HCEC 1CT (cell line): ENCODE measurements at places on chromosomes 3 and 15.

GRCh38 chr3:194343561-194343893 lies 7.6 kb downstream of the CPN2 start:
- no peak for DNase-seq

GRCh38 chr3:141235661-141236171 lies 4.1 kb downstream of the PXYLP1 start:
- DNase-seq = no peak

GRCh38 chr3:141710888-141711616 lies 27.0 kb upstream of the RNF7 start:
- DNase-seq = peak; percentile 89

DNA sequence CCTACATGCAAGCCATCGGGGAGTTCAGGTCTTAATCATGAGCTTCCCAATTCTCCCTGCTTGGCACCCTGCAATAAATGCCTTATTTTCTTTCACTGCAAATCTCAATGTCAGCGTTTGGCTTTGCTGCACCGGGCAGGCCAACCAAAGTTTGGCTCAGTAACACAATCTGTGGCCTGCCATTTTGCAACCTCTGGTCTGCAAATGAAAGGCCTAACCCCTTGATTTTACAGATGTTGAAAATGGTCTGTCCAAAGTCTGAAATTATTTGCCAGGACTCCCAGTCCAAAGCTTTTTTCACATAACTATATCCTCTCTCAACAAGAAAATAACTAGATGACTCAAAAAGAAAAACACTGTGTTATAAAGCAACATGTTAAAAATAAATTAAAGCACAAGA lies 34.0 kb upstream of the LEKR1 start:
- DNase-seq = no peak

GRCh38 chr15:69452692-69453521 lies at the start of gene RPLP1:
RPLP1 (plus strand) TSS chr15:69452818; CDS start chr15:69452949, 131 bp downstream.
- DNase-seq = peak; percentile 94

- DNase-seq = no peak
Observed at GRCh38 chr3:116607205-116607604, 102.4 kb upstream of the TUSC7 start.

DNA sequence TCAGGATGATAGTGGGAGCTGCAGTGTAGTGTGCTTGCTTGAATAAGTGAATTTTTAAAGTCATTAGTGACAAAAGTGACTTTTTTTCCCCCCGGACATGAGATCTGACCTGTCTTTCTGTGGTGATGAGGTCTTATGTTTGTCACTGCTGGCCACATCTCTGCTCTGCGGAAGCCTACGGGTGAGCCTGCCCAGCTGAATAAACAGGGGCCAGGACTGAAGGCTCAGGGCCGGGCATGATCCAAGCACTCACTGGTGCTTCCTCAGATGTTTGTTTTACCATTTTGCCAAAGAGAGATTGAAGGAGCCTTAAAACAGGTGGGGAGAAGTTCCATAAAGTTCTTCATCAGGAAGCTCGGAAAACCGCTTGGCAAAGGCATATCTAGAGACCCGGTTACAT lies 35.0 kb downstream of the RPL39L start:
- DNase-seq = no peak

DNA sequence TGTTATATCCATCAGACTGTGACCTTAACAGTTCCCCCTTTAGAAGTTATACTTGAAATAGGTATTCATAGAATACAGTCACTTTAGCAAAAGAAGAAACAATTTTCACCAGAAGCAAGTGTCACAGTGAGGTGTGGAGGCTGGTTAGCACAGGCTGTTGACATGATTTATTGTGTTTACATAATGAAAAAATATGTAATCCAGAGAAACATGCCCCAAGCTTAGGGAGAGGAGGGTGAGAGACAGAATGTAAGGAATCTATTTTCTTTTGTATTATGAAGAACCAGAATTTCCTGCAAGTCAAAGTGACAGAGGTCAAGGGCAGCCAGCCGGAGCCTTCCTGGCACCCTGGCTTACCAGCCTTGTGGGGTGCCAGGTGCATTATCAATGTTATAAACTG lies 4.0 kb downstream of the IL12A start:
- DNase-seq = no peak

DNA sequence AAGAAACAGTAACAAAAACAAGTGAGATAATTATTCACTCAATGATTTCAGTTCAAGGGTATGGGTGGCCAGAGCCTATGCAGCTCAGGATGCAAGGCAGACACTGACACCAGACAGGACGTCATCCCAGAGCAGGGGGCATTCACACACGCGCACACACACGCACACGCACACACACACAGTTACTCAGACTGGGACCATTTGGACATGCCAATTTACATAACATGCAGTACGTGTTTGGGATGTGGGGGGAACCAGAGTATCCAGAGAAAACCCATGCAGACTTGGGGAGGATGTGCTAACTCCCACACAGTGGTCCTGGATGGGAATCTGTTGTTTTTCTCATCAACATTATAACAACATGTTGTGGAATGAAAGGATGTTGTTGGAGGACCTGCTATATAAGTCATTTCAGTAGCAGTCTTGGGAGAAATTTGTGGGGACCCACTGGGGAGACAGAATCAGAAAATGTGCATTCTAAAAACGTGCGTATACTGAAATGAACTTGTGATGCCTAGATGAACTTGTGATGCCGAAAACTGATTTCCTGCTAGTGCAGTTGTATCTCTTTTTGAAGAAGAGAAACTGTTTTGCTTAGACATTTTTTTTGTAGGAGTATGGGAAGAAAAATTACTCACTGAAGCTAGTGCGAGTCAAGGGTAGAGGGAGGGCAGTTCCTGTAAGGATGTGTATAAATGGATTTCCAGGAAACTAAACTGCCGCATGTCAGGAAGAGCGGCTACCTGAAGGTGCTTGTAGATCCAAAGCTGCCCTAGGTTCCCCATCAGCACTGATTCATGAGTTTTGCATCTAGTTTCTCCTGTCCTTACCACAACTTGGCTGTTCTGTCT lies 25.2 kb downstream of the CD200 start:
- no peak for DNase-seq

GRCh38 chr3:59285560-59285959 lies 235.7 kb upstream of the CFAP20DC start:
- no peak for DNase-seq

DNA sequence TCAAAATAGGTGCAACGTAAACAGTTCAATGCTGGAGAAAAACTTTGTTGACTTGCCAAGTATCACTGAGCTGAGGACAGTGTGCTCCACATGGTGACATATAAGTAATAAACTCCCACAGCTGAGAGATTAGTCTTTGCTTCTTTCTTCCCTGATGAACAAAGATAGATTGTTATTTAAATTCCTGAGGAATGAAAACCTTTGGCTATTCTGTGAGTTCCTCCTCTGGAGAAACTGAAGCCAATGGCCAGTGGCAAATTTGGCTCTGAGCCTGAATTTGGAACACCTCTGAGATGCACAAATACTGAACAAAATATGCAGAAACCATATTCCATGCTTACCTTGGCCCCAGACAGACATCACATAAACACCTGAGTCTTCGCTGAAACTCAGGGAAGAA lies 63.3 kb downstream of the RPL22L1 start:
- no peak for DNase-seq

DNA sequence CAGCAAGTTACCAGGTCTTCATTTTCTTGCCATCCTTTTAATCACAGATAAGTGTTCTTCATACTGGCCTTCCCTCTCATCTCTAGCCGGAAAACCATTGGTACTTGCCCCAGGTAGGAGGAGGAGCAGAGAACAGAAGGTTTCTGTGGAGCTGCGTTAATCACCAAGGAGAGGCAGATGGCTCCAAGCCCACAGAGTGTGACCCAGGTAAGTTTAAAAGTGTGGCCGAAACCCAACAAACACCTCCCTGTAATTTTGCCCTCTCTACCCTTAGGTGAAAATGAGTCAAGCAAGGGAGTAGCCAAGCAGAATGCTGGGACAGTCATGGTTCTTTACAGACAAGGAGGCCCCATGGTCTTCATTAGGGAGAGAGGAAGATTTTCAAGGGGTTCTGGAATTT lies 37.3 kb downstream of the NFKBIZ start:
- DNase-seq = no peak

GRCh38 chr3:13318626-13319470 lies 101.3 kb downstream of the NUP210 start:
- DNase-seq = no peak

GRCh38 chr15:42037656-42038055 lies 16.8 kb upstream of the PLA2G4E start:
- DNase-seq = no peak

- DNase-seq = no peak
Observed at GRCh38 chr3:78351334-78351733, 1311.4 kb downstream of the ROBO2 start.

DNA sequence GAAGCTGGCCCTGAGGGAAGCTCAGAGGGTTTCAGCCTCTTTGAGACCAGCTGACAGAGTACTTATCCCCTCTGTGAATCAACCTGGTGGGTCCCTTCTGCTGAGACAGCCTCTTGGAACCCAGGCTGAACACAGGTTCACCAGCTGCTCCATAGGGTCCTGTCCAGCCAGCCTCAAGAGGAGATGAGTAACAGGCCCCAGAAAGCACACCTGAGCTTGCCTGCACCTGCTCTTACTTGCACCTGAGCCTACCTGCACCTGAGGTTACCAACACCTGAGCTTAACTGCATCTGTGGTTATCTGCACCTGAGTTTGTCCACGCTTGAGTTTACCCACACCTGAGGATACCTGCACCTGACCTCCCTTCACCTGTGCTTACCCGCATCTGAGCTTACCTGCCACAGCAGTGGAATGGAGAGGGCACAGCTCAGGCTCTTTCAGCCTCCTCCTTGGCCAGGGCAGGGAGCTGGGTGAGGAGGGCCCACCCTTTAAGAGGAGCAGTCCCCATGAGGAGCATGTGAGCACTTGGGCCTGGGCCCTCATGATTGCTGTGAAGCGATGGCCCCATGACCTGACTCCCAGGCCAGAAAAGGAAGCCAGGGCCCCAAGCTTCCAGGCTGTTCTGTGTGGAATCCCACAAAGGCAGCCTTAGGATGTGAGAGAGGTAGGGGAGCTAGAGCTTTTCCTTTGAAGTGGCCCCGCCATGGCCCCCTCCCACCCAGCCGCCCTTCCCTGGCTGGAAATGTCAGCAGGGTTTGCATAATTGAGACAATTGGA lies at the start of gene TRPM1:
TRPM1 (minus strand) TSS at position 464 of the 777 bp plus-strand sequence. CDS start 20,370 bp downstream, outside the sequence.
- DNase-seq = no peak

GRCh38 chr3:4864503-4864902 lies 114.7 kb upstream of the BHLHE40 start:
- DNase-seq = no peak

DNA sequence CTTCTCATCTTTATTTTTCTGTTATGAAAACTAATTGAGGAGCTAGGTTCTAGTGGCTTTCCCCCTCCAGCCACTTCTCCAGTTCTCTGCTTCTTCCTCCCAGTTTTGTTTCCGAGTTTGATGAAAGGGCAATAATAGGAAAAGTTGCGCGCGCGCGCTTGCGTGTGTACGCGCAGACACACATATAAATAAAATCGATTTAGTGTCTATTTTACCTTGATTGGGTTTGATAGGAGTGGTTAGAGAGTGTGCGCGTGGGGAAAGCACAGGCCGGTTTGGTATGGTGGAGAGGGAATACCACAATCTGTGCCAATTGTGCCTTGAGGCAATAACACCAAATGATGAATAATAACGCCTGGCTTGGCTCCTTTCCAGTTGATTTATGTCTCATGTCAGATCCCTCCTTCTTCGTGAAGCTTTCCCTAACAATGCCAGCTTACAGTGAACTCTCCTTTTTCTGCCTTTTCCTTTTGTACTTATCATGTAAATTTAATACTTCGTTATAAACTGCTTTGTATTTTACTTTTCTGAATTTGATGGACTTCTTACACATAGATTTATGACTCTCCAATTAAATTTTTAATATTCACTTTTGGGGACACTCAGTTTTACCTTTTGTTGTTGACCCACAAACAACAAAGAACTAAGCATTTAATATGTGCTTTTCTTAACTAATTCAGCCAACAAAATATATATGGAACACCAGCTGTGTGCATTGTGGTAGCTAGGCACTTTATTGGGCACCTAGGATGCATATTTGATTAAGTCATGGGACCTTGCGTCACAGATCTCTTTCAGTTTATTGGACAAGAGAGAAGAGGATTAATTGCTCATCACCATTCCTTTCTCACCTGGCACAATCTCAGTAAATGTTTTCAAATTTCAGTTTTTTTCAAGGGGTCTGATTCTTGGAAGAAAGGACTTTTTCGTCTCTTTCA lies 1.7 kb downstream of the TIPARP start:
- peak; percentile 93 for DNase-seq

- DNase-seq = no peak
Observed at GRCh38 chr15:60695713-60696522, 217.0 kb upstream of the ICE2 start.

DNA sequence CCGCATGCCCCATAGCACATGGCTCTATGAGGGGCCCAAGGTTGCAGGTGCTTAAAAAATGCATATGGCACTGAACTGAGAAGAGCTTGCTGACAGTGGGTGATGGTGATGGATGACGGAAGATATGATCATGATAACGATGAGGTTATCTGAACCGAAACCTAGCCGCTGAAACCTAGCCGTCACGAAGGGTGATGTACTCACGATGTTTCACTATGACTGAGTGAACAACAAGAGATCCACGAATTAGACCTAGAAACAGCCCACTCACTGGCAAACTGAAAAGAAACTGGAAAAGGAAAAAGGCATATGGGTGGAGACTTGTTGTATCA lies 57.6 kb upstream of the BCL6 start:
- no peak for DNase-seq

DNA sequence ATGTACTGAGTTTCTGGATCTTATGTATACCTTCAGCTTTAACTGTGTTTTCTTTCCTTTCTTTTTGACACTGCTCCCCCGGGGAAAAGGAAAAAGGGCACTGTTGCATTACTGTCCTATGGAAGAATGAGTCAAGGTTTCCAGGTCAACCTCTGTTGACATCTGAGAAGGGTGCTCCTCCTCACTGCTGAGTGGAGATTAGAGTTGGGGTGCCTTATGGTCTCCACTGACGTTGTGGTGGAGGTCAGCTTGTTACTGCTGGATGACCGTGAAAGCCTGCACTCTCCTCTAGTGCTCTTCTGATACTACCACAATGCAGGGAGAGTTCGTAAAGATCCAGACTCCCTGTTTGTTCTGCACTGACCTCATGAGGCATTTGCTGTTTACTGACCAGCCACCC lies 252.1 kb upstream of the GRM7 start:
- no peak for DNase-seq

GRCh38 chr3:45100981-45101407 lies 45.2 kb downstream of the CDCP1 start:
- DNase-seq = peak; percentile 84

GRCh38 chr3:120417272-120417911 lies 33.4 kb downstream of the FSTL1 start:
- DNase-seq = peak; percentile 98

GRCh38 chr15:101024073-101024695 lies 105.0 kb downstream of the LRRK1 start:
- DNase-seq = no peak

DNA sequence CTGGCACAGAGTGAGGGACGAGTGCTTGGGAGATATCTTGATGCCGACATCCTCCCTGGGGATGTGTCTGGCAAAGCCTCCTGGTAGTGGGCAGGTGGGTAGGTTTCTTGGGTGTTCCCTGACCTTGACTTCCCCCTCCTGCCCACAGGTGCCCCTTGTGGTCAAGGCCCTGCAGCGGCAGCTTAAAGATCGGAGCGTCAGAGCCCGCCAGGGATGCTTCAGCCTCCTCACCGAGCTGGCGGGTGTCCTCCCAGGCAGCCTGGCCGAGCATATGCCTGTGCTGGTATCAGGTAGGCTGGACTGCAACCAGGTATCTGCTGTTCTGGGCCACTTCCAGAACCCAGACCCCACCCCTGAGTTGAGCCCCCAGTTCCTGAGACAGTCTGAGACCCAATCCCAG lies 19.2 kb downstream of the CAND2 start:
- no peak for DNase-seq

- no peak for DNase-seq
Observed at GRCh38 chr15:74318376-74319137, 48.9 kb downstream of the CYP11A1 start.
